NCI-H510A treated with DMSO at 0.1 percent for 48 hours (cell line): ENCODE measurements at places on chromosomes 16 and 17.

- no peak for DNase-seq
Observed at GRCh38 chr17:38943607-38944006, 18.2 kb downstream of the LASP1NB start.

DNA sequence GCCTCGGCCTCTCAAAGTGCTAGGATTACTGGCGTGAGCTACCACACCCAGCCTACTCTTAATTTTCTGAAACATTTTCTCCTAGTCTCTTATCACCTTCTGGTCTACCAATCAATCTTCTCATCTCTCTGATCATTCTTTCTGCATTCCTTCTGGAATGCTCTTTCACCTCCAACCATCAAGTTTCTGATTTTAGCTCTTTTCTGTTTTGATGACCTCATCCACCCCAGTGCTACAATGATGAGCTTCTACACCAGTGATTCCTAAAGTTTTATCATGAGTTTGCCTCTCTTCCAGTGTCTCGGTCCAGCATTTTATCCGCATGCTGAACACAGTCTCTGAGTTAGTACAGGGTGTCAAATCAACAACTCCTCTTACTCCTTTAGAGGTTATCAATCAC lies 31.5 kb downstream of the NME2 start:
- no peak for DNase-seq

- no peak for DNase-seq
Observed at GRCh38 chr16:84175350-84176081, 11.3 kb downstream of the TAF1C start.

DNA sequence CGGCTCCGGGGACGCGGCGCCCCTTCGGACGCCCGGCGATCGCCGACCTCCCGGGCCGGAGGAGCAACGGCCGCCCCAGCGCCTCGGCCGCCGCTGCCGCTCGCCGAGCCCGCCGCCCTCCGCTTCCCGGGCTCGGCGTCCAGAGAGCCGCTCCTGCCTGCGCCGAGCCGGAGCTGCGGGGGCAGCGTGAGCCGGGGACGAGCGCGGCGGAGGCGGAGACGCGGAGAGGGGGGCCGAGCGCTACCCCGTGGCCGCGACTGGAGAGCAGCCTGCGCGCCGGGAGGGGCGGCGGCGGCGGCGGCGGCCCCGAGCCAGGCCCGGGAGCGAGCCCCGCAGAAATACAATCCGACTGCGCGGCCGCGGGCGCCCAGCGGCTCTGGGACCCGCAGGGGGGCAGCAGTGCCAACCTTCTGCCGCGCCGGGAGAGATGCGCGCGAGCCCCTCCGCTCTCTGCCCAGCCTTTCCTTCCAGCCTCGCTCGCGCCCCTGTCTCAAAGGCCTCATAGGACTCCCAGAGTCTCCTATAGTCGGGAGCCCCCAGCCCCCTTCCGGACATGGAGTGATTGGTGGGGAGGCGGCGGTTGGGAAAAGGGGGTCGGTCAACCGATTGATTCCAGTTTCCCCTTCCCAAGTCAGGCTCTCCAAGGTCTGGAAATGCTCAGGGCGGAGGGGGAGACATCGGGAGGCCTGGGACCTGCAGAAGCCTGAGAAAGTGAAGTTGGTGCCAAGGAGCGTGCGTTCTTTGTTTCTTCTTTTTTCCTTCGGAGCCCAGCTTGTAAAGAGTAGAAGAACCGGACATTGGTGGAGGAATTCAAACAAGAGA lies 1.0 kb upstream of the SDK2 start:
- peak; percentile 89 for DNase-seq

DNA sequence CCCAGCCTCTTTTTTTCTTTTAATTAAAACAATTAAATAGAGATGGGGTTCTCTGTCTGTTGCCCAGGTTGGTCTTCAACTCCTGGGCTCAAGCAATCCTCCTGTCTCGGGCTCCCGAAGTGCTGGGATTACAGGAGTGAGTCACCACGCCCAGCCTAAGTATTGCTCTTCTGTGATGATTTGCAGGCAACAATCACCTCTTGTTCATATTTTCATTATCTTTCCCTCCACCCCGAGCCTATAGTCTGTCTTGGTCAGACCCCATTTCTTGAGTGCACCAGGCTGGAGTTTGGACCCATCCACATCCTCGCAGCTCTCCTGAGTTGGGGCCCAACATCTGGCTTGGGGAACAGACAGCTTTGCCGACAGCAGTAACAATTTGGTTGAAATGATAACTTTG lies 4.3 kb upstream of the SPN start:
- DNase-seq = no peak

- no peak for DNase-seq
Observed at GRCh38 chr17:14833201-14833785, 431.8 kb downstream of the PMP22 start.

- DNase-seq = no peak
Observed at GRCh38 chr17:61862105-61862574, 1.2 kb downstream of the BRIP1 start.
